ENCODE measurements at places on chromosomes 4 and X.
A peak's percentile ranks its signal among the peaks of the same experiment; 100 is the strongest.

GRCh38 chr4:42566835-42567234 is 90.1 kb downstream of the ATP8A1 start:
- DNase-seq: no peak

DNA sequence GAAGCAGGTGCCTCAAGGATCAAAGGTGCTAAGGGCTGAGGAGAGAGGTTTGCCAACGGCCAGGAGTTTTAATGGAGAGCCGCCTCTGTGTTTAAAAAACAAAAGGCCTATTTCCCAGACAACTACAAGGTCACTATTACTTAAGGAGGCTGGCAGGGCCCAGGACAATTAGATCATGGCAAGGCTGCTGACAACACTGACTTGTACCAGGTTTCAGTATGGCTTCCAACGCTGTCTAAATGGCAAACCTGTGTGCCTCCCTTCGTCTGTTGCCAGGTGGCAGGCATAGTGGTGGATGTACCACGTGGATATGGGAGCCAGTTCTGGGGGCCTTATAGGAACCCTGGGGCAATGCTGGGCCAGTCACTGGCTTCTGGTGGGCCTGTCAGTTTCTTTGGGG is 41.0 kb downstream of the NSG1 start:
- DNase-seq: no peak

DNA sequence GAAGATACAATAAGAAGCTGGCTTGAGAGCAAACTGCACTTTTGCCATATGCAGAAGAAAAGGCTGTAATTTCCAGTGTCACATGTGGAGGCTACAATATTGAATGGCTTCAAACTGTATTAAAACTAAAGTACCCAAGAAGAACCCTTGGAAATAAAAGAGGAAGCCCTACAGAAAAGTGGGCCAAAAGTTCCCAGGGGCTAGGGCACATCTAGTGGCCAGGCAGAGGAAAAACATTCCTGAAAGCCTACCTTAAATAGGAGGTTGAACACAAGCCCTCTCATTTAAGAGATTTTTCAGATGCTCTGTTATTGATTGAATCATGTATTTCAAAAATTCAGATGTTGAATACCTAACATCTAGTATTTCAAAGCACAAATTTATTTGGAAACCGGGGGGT is 40.6 kb upstream of the PRDX4 start:
- DNase-seq: no peak

DNA sequence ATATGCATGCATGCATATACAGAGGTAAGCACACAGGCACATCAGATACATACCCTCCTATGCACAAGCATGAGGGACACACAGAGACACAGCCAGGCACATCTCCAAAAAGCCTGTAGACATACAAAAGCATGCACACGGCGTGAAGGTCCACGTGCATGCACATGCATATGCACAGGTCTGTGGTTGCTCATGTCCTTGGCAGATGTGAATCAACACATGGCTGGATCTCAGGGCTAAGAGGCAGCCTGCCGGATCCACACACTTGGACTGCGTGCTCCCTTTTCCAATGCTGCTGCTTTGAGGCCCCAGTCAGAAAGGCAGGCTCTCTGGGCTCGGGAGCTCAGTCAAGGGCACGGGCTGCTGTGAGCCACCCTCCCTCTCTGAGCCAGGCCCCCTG is 3.6 kb downstream of the STARD8 start:
- DNase-seq: no peak

DNA sequence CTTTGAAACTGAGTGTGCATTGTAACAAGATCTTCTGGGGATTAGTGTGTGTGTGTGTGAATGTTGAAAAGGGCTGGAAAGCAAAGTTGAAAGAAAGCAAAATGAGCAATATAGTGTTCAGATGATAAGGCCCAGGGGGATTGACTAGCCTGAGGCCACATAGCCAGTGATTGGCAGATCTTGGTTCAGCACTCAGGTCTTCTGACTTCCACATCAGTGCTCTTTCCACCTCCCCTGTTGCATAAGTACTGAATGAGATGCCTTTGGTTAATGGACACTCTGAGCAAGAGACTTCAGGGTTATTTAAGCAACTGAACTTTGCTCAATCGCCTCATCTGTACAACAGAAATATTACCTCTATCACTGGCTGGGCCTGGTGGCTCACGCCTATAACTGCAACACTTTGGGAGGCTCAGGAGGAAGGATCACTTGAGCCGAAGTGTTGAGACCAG is 120.4 kb downstream of the TMEM164 start:
- DNase-seq: peak; percentile 63

GRCh38 chrX:148389629-148390028 is 110.8 kb upstream of the AFF2 start:
- no peak for DNase-seq

- no peak for DNase-seq
Measured at GRCh38 chrX:133325422-133325821, 89.9 kb downstream of the GPC4 start.

GRCh38 chr4:136025540-136025939 is 1506.8 kb downstream of the PCDH18 start:
- DNase-seq: no peak

DNA sequence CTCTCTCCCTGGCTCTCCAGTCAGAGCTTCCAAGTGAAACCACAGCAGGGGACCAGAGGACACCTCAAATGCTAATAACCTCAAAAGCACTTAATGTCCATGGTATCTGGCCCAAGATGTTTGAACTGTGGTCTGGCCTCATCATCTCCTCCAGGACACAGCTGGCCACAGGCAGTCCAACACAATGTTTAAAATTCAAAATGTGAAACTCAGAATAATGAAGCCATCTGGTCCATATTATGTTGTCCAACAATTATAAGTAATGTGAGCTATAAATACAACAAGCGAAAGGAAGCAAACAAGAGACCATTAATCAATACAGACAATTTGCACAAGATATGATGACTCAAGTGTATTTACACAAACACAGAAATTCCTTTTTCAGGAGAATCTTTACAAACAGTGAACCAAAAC is 90.7 kb upstream of the S100G start:
- DNase-seq: no peak

- DNase-seq: no peak
Measured at GRCh38 chrX:72100051-72100755, 31.5 kb downstream of the RTL5 start.

DNA sequence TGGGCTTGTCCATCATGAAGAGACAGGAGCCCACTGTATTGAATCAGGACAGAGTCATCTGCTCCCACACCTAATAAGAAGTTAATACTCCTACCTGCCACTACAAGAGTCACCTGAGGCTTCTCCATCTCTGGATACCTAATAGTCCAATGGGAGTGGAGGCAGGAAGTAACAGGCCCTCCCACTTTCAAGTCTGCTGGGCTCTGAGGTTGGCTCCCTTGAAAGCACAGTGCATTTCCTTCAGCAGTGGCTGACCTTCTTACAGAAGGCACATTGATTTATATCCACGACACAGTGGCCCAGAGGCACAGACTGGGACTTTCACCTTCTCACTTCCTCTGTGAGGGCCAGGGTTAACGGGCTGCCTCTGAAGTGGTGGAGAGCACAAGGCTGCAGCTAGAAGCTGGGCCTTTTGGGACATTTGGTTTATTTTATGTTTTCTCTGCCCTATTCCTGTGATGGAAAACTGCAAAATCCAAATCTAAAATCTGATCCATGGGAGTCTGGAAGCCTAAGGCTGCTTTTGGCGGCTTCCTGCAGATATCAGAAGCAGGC is 38.1 kb downstream of the FRG2 start:
- DNase-seq: no peak

DNA sequence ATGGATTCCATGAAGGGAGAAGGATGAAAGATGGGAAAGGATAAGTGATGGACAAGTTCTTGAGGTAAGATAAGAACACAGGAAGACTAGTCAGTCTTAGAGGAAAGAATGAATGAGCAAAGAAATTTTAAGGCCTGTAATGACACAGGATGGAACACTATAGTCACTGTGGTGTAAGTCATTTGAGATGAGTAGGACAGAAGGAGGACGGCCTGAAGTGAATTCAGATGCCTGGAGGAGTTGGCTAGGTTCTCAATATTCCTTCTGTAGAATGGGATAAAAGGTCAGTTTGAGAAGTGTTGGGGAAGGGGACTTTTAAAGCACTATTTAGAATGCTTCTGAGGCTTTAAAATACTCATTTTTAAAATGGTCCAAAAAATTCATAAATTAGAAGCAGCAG is 3.9 kb downstream of the MSMO1 start:
- DNase-seq: no peak

DNA sequence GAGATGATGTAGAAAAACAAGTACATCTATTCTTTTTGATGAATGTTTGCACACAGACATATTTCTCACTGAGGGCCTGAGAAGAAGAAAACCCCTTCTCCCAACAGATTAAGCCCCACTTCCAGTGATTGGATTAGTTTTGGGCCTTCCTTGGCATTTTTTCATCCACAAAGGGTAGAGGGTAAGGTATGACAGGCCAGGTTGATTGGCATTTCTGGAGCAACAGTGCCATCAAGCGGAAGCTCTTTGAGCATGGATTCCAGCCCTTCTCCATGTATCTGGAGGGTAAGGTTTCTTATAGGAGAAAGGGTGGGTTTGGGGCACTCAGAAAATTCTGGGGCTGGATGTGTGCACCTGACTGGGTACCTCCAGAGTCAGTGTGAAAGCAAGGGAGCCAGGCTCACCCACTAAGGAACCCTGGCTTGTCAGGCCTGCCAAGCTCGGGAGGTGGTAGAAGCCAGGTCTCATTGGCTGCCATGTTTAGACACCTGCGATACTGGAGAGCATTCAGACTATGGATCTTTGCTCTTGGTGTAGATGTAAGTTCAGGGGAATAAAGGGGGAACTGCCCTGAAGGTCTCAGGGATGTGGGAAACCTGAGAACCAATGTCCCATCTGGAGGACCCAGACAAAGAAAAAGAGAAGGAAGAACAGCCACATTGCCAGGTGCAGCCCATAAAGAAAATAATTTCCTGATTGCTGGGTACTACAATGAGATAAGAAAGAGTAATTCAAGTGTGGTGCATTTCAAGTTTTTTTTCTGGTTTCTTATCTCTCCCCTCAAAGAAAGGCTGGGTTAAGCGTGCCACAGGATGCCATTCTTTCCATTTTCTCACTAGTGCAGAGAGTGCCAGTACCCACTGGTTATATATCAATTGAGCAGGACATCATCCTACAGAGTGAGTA is 222.3 kb upstream of the AGTR2 start:
- peak; percentile 47 for DNase-seq

- no peak for DNase-seq
Measured at GRCh38 chr4:158159718-158160094, 13.1 kb downstream of the GASK1B start.

DNA sequence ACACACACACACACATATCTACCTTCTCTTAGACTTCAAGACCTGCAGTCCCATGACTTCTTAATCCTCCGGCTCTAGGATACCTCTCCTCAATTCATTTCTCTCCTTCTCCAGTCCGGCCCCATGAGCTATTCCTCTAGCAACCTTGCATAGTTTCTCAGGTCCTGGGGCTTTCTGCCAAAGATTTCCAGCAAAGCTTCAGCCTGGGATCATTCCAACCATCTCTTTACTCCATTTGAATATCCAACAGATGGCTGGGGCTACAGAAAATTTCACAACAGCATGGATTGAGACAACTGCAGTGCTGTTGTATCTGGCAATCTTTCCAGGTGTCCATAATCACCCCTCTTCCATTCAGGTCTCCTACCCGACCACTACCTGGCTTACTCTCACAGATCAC is 184.1 kb downstream of the DCHS2 start:
- DNase-seq: no peak

GRCh38 chr4:77152421-77152820 is 4.6 kb upstream of the CCNG2 start:
- DNase-seq: no peak

GRCh38 chr4:1981251-1982058 is 27.3 kb downstream of the NELFA start:
- DNase-seq: no peak

DNA sequence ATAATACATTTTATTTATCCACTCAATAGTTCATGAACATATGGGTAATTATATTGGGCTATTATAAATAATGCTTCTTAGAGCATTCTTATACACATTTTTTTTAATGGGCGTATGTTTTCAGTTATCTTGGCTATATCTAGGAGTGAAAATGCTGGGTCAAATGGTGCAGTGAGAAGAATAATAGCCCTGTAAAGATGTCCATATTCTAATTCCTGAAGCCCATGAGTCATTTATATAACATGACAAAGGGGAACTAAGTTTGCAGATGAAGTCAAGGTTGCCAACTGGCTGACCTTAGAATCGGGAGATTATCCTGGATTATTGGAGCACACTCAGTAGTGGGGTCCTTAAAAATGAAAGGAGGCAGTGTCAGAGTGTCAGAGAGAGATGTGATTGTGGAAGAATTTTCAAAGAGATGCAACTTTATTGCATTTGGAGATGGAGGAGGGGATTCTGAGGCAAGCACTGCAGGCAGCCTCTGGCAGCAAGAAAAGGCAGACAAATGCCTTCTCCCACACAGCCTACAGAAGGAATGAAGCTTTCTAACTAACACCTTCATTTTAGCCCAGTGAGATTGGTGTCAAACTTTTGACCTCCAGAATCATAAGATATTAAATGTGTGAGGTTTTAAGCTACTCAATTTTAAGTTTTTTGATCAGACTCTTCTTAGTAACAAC is 106.1 kb upstream of the HS3ST1 start:
- DNase-seq: no peak

GRCh38 chr4:140679576-140679975 is 76.6 kb downstream of the TBC1D9 start:
- no peak for DNase-seq

GRCh38 chrX:115939636-115940160 is 230.8 kb upstream of the AGTR2 start:
- no peak for DNase-seq

GRCh38 chrX:148380650-148381561 is 119.5 kb upstream of the AFF2 start:
- no peak for DNase-seq

DNA sequence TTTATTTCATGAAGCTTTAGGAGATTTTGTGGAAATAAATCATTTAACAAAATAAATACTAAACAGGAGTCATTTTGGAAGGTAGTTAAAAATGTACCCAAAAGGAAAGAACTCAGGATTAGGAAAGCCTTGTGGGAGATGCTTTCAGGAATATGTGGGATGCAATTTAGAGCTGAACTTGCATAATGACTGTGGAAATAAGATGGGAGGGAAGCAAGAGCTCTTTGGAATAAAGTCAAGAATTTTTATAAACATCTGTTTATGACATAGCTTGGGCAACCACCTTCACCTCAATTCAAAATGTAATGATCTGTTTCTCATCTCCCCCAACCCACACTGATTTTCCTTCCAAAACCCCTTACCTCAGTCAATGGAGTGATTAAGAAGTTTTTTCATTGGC is 623.8 kb downstream of the FAT4 start:
- DNase-seq: no peak

- peak; percentile 31 for DNase-seq
Measured at GRCh38 chr4:118076958-118077766, 42.9 kb downstream of the NDST3 start.
